ENCODE measurements at places on chromosomes 4 and X.

DNA sequence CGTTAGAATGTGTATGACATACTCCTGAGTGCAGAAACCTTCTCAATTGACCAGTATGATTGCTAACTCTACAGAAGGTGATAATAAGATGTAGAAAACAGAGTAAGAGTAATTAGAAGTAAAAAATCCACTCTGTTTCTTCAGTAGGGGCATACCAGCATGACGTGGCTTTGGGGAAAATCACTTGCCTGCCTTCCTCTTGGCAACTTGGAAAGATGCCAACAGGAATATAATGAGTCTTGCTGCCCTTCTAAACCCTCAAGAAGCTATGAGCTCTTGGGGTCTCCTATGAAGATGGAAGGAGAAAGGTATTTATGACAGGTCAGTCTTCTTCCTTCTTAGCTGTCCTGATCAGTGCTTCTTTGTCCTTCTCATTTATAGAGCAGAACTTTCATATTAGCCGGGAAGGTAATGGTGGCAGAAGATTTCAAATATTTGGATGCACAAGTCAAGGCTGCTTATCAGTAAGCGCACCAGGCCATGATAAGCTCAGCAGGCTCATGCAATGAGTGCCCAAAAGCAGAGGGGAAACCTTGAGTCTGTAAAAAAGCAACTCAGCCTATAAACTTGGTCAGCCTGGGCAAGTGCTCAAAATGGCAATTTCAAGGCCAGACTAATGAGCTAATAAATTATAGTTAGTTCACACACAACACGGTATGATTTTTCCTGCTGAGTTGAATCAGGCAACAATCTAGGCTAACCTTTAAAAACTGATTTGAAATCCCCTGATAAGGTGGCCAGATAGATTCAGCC, 69.7 kb upstream of the PPARGC1A start:
- no peak for DNase-seq

DNA sequence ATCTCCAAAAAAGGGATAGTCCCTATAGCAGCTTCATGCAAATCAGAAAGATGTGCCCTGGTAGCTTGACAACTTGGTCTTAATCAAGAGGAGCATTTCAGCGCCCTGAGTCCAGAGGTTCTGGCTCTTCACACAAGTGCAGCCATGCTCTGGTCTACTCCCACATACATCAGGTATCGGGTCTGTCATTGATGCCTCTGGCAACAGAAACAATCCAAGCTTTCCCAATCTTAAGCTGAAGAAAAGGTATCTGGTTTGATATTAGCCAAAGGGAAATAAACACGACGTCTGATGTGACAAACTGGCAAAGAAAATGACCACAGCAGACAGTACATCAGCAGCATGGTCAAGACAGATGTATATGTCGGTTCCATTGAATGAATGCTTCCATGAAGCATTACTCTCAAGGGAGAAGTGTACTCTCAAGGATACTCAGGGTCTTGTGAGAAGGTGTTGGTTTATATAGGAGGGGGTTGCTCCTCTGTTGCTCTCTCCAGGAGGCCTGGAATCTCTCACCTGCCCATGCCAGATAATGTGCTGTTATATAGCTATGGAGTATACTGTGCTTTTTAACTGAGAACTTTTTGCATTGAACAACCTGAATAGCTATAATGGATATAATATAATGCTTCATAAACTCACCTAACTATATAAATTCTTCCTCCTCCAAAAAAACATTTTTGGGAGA, 879.6 kb upstream of the PCDH10 start:
- DNase-seq = no peak

DNA sequence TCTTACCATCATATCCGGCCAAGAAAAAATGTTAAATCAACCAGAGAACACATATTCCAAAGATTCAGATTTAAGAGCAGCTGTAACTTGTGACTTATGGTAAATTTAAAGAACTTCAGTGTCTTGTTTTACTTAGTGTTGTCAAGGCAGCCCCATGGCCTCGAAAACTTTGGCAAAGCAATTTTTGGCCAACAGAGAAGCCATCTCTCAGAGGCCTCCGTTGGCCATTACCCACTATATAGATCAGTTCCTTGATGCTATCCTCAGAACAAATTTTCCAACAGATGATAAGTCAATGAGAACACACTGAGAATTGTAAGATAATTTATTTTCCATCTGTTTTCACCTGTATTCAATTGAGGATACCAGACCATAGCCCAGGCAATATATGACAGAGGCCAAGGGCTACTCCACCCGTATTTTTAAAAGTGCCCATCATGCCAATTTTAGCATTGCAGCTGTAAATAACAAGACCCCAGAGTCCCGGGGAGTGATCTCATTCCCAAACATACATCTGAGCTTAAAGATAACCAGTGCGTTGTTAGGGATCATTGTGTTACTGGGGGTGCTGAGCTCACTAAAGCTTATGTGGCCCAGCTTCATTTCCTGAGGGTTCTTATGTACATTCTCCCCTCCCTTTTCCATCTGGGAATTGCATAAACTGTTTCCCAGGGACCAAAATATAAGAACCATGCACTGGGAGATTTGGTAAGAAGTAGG, 50.0 kb upstream of the PDHA1 start:
- no peak for DNase-seq

DNA sequence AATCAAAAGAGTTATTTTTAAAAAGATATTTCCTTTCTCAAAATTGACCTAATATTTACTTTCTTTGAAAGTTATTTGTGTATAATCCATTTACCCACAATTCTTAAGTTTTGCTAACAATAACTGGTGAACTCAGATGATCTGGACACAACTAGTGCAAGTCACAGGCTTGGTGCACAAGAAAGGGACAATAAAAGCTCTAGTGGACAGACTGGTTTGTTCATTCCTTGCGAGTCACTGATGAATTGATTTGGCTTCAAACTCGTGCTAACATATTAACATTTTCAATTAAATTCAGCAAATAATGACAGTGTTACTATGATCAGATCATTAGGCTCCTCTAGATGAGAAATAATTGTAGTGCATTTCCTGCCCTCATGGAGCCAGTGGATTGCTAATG, 169.2 kb downstream of the BMPR1B start:
- DNase-seq = no peak

- no peak for DNase-seq
Measured at GRCh38 chr4:38911257-38911656, 43.7 kb downstream of the FAM114A1 start.

DNA sequence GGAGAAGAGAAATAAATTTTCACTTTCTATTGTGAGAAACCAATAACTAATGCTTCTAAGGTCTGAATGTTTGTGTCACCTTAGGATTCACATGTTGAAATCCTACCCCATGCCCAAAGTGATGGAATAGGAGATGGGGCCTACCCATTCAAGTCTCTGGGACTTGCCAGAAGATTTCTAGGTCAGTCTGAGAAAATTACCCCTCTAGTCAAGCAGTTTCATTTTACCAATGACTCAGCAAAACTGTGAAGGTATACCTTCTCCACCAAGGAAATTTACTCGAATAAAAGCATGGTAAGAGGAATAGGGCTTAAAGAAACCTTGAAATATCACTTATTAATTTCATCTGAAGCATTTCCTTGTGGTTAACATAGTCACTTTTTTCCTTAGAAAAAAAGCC, 23.5 kb upstream of the PAPSS1 start:
- no peak for DNase-seq

DNA sequence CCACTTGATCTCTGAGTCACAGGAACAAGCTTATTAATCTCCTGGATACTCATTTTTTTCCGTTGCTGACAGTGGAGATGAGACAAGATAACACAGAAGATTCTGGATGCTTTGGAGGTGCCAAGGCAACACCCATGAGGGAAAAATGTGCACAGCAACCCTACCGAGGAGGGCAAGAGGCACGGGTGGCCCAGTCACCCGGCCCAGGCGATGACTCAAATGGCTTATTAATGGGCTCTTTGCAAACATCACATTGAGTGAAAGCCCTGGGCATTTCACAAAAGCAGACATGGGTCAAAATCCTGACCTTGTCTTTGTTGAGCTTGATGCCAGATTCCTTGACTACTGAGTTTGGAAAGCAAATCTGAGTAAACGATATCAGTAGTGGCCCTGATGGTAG, 315.1 kb downstream of the STK32B start:
- no peak for DNase-seq

DNA sequence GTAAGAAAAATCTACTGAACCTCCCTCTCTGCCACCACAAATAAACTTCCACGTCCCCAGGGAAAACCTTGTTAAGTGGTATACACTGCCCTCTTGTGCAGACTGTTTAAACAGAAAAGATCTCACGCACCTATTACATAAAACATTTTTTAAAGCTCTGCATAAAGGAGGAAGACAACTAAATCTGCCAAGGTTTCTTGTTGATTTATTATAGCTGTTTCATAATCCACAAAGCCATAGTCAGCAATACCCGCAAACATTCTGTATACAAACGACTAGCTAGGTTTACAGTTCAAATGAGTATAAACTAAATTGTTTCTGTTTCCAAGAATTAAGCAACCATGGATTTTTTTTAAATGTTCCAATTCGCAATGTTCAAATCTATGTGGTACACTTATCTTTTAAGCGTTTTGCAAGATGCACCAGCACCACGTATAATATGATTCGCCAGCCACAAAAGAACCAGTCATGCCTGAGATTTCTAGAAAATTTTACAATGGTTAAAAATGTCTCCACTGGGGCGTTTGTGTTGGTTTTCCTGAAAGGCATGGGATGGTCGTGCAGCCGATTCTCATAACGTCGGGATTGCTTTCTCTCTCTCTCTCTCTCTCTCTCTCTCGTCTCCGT, 164.6 kb downstream of the PRKX start:
- DNase-seq = no peak

DNA sequence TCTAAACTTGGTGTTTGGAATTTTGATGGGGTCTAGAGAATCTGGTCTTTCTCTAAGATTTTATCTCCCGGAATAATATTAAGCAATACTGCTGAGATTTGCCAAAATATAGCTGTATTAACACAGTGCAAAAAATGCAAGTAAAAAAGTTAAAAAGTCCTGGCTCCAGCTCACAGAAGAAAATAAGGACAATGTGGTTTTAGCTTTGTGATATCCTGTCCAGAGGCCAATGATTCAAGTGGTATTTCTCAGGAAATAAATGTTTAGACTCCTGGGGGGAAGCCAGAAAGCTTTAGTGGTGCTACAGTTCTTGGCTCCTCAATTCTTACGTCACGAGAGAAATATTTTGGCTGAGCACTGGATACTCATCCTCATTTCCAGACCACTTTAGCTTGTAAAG, 40.9 kb upstream of the IL13RA2 start:
- DNase-seq = no peak

- DNase-seq = no peak
Measured at GRCh38 chrX:147485207-147485606, 426.5 kb upstream of the FMR1 start.

GRCh38 chr4:123398853-123399626, 2.4 kb downstream of the SPRY1 start:
- no peak for DNase-seq

DNA sequence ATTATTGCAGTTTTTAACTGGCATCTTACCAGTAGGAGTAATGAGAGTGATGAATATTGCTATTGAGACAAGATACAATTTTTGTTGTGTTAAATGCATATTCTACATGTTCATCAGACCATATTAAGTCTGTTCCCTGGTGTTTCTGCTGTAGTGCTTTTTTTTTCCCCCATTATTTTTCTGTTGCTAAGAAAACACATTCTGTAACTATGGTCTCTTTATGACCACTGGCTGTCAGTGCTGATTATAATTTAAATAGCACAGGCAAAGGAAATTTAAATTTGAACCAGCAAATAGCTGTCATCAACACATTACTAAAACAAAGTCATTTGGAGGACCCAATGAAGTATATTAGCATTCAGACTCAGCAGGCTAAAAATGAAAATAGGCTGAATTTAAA, 98.3 kb upstream of the ANKRD50 start:
- DNase-seq = no peak

- DNase-seq = no peak
Measured at GRCh38 chr4:30769093-30769492, 48.9 kb downstream of the PCDH7 start.
